ENCODE measurements at places on chromosomes 11 and 22.
A peak's percentile ranks its signal among the peaks of the same experiment; 100 is the strongest.

DNA sequence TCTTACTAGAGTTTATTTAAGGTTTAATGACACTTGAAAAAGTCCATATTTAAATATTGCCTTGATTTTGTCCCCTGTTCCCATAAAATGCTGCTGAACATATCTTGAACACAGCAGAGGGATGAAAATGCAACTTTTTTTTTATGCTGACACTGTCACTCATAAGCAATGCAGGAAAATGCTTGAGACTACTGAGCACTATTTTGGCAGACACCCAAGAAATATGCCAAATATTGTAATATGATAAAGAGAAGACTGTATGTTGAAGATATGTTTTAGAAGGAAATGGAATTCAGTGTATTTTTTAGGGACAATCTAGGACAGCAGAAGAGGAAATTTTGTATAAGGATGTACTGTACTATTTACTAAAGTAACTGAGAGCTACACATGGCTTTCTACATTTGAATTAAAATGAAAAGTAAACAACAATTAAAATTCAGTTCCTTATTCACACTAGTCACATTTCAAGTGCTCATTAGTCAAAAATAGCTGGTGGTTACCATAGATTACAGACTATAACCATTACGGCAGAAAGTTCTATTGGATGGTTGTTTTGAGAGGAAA is 58.6 kb downstream of the LRRC4C start:
- no peak for DNase-seq

- DNase-seq: no peak
Measured at GRCh38 chr22:19143967-19144400, 467 bp downstream of the ESS2 start.

DNA sequence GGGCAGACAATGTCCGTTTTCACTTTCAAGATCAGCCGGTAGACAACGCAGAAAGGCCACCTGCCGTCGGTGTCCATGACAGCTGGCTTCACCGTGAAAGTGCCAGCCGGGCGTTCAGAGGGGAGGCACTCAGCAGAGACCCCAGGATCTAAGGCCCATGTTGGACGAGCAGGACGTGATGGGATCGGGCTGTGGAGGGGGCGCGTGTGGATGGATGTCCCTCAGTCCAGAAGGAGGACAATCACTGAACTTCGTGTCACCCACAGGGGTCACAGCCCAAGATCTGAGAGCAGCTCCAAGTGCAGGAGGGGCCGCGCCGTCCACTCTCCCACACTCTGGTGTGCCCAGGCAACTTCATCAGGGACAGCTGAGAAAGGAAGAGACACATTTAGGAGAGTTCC is 164.4 kb downstream of the BRD1 start:
- DNase-seq: no peak

DNA sequence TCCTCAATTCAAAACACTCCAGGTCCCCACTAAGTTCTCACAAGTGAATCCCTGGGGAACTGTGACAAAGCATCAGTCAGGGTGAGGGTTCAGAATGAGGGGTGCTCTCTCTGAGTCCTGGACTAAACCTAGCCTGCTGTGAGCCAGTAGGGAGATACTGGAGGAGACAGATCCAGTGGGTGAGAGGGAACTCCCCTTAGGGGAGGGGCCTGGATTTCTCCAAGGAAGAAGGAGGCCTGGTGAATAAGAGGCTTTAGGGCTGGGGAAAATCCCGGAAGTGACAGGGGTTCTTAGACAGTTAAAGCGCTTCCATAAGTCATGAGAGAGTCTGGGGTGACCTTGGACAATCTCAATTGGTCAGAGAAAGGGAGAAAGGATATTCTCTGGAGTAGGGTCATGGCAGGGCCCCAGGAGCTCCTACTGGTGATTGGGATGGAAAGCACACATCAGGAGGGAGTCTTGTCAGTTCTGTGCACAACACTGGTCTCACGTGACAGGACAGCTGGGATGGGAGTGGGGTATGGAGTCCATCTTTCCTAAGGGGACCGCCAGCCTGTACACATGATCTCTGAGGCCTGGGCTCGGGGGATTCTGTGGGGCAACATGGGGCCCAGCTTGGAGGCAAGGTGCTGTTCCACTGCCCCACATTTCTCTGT is 1.5 kb downstream of the TBC1D10A start:
- no peak for DNase-seq

DNA sequence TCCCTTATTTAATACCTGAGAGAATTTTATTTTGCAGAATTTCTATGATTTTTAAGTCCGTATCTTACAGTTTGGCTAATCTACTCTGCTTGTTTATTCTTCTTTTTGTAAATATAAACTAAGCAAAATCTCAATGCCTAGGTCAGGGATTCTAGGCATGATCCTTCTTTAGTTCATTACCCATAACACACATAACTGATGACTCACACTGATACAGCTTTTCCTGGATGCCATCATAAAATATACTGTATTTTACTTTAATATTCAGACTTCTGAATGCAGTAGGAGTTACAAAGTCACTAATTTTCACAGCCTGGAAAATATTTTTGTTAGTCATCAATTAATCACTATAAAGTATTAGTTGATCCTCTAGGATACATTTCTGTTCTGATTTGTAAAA is 898.2 kb upstream of the RAG2 start:
- DNase-seq: no peak

- no peak for DNase-seq
Measured at GRCh38 chr22:44862981-44863860, 110.8 kb downstream of the ARHGAP8 start.

DNA sequence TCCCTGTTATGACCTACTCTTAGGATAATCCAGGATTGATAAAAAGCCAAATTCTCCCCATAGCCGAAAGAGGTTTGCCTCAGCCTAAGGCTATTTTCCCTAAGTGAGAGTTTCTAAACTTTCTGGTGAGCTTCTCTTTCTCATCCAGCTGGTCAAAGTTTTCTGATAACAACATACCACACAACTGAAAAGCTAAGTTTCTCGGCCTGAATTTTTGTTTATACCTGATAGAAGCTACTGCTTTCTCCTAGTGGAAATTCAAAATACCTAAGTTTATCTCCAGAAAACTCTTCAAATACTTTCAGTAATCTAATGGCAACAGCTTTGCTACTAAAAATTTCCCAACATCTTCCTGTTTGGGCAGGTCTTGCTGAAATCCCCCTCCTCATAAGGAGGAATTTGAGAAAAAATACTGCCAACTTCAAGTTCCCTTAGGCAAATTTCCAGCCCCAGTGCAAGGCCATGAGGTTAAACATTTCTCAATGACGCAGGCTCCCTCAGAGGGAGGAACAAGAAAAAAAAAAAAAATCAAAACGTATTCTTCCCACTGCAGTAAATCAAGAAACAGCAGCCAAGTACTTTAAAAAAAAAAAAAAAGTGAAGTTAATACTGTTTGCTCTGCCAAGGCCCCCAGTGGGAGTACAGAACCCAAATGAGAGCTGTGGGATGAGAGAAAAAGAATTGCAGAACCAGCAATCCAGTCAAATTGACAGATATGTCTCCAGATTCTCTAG is 127.0 kb downstream of the MRTFA start:
- DNase-seq: no peak

DNA sequence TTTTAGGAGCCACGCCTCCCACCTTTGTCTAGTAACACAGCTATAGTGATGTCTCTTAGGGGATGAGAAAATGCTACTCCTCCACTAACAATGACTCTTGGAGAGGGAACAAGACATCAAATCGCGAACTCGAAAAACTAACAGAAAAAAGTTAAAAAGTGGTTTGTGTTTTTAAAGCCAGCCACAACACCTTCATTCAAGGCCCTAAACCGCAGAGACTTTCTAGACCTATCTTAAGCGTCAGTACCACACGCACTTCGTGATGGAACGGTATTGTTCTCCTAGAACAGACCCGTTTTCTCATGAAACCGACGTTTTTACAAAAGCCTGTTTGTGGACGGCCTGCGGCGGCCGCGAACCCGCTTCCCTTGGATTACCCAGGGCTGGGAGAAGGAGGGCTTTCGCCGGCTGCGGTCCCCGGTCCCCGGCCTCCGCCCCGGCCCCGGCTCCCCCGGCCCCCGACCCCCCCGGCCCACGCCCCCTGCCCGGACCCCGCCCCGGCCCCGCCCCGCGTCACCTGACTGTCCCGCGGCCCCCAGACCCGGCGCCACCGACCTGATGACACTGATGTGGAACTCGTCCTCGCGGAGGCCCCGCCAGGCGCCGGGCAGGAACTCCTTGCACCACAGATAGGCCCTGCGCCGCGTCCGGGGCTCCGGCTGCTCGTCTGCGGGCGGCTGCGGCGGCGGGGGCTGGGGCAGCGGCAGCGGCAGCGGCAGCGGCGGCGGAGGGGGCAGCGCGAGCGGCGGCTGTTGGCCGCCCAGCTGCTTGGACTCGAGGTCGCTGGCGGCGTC is 718 bp downstream of the CHKA start:
- peak; percentile 44 for DNase-seq

DNA sequence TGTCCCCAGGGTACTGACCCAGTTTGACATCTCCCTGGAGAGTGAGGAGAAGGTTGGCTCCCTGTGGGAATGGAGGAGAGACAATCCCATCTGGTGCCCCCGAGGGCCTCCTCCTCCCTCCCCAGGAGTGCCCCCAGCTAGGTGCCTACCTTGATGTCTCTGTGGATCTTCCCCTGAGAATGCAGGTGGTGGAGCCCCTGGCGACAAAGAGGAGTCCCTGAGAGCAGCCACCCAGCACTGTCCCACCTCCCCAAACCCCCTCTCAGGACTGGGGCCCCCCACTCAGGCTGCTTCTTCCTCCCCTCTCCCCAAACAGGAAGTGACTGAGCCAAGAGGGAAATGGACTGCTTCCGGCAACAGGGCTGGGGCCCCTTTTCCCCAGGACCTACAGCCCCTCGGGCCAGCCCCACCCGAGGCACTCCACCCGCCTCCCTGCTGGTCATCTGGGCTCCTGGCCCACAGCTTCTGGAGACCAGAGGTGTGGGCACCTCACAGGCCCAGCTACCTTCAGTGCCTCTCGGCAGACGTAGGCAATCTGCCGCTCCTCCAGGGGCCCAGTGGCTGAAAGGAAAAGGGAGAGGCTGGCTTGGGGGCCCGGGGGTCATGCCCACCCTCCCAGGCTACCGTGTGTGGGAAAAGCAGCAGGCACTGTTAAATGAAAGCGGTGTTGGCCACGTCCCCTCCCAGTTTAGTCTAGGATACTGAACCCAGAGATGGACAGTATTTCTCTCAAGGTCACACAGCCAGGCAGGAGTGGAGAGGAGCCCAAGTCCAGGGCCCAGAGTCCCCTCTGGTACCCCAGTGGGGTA is 1.2 kb downstream of the MAP4K2 start:
- DNase-seq: no peak

DNA sequence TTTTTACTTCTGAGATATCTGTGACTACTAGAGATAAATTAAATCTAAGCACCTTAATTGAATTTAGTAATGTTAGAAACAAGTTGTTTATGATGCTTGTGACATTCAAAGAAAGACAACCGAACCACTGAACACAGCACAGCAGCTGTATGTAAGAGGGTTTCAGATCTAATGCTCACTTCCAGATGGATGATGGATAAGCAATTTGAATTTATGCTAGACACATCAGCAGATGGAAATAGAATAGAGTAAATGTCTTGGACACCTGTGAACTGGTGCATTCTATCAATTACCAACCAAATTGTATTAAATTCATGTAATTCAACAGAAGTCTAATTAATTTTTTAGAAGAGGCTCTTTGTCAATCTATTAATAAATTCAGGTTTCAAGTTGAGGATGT is 306.3 kb downstream of the CNTN5 start:
- DNase-seq: no peak

- DNase-seq: no peak
Measured at GRCh38 chr22:24460418-24461089, 33.2 kb downstream of the ADORA2A start.

DNA sequence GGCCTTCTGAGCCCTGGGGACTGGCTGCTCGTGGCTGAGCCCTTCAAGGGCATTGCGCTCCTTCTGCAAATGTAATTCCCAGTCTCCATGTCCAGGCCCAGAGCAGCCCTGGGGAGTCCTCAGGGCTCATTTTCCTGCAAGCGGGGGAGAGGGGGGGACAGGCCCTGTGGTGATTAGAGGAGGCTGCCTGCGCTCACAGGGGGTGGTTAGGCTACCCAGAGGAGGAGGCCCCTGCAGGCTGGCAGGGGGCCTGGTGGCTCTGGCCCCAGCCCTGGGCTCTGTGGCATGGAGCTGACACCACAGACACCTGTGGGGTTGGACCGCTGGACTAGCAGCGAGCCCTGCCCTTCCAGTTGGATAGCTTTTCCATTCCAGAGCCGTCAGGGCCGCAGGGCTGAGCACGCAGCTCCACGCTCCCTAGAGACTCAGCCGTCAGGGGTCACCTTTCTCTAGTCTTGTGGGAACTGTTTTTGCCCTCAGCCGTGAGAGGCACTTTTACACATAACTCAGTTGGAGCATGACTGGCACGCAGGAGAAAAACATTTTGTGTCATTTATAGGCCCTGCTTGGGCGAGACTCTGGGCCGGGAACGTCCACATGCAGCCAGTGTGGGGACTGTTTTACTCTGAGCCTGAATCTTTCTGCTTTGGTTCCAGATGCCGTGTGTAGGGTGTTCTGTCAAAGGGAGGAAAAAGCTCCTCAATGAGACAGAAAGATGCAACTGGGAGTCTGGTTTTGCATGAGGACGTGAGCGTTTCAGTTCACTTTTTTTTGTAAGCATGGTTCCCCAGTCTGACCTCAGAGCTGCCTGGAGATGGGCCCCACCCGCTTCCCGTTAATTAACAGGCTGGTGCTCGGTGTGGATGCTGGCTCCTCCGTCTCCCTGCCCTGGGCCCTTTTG is 58.1 kb downstream of the LRP5 start:
- no peak for DNase-seq

DNA sequence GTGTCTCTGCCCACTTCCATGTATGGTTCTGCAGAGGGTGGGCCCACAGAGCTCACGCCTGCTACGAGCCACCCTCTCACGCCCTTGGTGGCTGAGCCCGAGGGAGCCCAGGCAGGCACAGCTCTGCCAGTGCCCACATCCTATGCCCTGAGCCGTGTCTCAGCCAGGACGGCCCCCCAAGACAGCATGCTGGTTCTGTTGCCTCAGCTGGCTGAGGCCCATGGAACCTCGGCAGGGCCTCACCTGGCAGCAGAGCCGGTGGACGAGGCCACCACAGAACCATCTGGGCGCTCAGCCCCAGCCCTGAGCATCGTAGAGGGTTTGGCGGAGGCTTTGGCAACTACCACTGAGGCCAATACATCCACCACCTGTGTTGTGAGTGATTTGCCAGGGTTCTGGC is 64.0 kb downstream of the OTOG start:
- no peak for DNase-seq

GRCh38 chr11:88596786-88597185 is 259.2 kb upstream of the CTSC start:
- DNase-seq: no peak

- no peak for DNase-seq
Measured at GRCh38 chr11:108551651-108552462, 41.7 kb downstream of the EXPH5 start.

- DNase-seq: no peak
Measured at GRCh38 chr11:14163576-14163975, 195.4 kb downstream of the RRAS2 start.

GRCh38 chr22:23583836-23584235 is 3.7 kb upstream of the IGLL1 start:
- DNase-seq: no peak

- DNase-seq: no peak
Measured at GRCh38 chr22:47000888-47001287, 238.4 kb downstream of the TBC1D22A start.

GRCh38 chr22:38569181-38569971 is 607 bp downstream of the DMC1 start:
- no peak for DNase-seq
